Stimulated activated CD4-positive, alpha-beta T cell treated with anti-CD3 and anti-CD28 coated beads, Interleukin-12 subunit alpha, Interleukin-12 subunit beta, amount 100 ng/mL, for 24 hours (primary cell): ENCODE measurements at places on chromosomes 12 and 14.
A peak's percentile ranks its signal among the peaks of the same experiment; 100 is the strongest.

GRCh38 chr12:1913377-1914113 is 4.9 kb downstream of the CACNA2D4 start:
- no peak for DNase-seq

DNA sequence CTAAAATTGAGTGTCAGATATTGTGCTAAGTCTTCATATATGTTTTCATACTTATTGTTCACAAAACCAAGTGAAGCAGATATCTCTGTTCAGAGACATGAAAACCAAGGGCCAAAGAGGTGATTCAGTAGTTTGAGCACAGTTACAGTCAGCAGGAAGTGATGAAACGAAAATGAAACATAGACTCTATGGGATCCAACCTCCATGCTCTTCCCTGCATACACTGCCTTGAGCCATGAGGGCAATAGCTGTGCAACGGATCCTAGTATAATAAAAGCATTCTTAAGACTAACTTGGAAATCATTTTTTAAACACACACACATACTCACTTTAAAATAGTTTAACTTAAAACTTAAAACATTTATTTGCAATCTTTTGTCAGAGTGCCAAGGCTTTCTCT is 27.9 kb downstream of the ESR2 start:
- DNase-seq: no peak

- no peak for DNase-seq
These were observed 208.3 kb downstream of the EMP1 start for GRCh38 chr12:13404631-13405473.

DNA sequence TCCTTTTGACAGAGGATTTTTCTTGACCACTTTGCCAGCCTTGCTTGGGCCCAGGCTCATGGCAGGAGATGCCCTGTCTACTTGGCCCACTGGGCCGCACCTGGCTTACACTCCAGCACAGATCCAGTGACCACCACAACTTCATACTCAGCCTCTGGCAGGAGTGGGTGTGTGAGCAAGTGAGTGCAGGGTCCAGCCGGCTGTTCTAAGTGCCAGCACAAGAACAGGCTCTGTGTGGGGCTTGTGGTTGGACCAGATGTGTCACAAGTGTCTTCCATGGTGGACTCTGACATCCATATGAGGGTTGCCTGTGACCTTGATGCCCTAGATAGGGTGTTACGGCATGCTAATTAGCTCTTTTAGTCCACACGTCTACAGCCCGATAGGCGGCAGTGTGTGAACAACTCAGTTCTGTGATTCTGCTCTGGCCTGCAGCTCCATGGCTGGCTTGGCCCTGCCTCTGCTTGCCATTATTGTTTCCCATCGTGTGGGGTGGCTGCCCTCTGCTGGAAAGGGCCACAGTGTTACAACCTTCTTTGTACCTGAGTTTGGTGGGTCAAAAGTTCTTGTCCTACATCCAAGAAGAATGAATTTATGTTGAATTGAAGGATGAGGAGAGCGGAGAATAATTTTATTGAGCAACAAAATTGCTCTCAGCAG is 1089.1 kb downstream of the SLC6A15 start:
- peak; percentile 7 for DNase-seq

DNA sequence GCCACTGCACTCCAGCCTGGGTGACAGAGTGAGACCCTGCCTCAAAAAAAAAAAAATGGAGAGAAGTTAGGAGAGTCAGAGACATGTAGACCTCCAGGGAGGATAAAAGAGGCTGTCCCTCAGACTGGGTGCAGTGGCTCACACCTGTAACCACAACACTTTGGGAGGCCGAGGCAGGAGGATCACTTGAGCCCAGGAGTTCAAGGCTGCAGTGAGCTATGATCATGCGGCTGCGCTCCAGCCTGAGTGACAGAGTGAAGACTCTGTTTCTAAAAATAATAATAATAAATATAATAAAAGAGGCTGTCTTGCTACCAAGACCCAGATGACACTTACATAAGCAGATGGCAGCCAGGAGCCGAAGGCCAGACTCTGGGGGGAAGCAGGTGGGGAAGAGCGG is 18.5 kb downstream of the SLC7A8 start:
- no peak for DNase-seq

DNA sequence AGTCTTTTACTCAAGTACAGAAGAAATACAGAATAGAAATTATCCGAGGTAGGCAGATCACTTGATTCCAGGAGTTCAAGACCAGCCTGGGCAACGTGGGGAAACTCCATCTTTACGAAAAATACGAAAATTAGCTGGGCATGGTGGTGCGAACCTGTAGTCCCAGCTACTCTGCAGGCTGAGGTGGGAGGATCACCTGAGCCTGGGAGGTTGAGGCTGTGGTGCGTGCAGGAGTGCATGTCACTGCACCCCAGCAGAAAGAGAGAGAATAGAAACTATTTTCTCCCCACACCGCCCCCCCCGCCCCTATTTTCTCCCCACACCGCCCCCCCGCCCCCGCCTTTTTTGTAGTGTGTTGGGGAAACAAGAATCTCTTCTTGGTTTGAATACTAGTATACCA is 2.2 kb downstream of the DNM1L start:
- no peak for DNase-seq

DNA sequence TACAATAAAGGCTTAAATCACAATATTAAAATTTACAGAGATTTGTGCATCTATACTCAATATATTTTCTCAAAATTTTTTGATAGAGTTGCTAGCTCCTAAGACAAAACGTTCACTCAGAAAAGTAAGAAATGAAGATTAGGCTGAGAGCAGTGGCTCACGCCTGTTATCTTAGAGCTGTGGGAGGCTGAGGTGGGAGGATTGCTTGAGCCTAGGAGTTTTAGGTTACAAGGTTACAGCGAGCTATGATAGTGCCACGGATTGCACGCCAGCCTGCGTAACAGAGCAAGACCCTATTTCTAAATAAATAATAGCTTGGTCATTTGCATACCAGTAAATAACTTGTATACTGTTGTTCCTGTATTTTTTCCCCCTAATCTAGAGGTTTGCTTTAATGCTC is 35.0 kb upstream of the CFL2 start:
- DNase-seq: no peak

DNA sequence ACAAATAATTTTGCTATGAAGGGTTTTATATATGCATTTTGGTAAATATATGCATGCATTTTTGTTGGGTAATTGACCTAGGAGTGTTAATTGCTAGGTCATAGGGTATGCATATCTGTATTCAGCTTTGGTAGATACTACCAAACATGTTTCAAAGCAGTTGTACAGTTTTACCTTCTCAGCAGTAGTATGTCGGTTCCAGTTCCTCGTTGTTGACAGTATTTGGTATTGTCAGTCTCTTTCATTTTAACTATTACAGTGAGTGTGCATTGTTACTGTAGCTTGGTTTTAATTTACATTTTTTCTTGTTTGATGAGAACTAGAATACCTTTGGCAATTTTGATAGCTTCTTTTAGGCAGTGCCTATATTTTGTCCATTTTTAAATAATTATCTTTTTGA is 98.9 kb downstream of the ARID2 start:
- no peak for DNase-seq

GRCh38 chr12:1350055-1350933 is 244.1 kb downstream of the FBXL14 start:
- no peak for DNase-seq

GRCh38 chr14:21070083-21070609 is at the start of gene ARHGEF40:
Gene ARHGEF40, plus strand, starts transcription at chr14:21070304. Its CDS starts 93 bp downstream, at chr14:21070397.
- DNase-seq: no peak

DNA sequence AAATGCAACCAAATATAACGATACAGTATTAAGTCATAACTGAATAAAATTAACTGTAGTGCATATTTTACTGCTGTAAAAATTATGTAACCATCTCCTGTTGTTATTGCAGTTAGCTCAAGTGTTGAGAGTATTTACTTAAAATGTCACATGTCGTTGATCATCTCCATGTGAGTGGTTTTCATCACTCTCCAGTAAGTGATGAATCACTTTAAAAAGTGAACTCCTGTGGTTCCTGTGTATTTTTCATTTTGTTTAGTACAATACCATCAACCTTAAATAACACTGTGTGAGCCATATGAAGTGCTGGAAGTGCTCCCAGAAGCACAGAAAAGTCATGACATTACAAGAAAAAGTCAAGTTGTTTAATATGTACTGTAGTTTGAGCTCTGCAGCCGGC is 104.7 kb upstream of the SLCO1B1 start:
- no peak for DNase-seq

- no peak for DNase-seq
These were observed 205.4 kb downstream of the NAV3 start for GRCh38 chr12:78035901-78036606.
